ENCODE measurements at places on chromosomes 1 and 21.

DNA sequence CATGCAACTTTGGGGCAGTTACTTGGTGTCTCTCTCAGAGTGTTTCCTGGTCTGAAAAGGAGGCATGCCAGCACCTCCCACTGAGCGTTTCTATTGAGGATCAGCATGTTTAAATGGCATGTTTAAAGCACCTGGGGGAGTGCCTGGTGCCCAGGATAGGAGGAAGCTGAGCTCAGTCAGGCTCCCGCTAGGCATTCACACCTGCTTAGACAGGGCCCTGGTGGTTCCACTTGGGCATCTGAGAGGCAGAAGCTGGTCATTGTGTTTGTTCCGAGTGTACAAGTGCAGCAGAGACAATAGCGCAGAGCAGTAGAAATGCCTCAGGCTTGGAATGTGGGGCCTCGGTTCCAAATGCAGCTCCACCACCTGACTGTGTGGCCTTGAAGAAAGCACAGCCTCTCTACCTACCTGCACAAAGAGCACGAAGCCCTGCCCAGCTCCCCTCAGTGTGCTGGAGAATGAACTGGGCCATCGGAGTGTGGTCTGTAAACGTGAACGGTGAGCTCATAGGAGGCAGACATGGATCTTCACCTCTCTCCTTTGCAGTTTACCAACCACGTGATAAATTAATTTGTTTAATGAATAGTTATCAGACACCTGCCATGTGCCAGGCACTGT lies 20.3 kb upstream of the TMEM222 start:
- ATAC-seq = no peak

DNA sequence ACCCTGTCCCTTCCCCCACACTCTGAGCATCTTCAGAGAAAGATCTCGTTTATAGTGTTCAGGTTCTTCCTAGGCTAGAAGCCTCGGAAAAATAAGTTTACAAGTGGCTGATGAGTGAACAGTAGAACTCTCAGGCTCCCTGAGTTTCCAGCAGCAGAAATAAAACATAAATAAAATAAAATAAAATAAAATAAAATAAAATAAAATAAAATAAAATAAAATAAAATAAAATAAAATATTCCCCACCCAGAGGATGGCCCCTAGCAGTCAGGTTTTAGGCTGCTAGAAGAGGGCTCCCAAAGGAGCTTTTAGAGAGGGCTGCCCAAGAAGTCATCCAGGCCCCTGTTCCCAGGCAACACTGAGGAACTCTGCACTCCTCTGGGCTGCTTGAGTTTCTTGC lies 55.1 kb downstream of the KCNC4 start:
- no peak for ATAC-seq

DNA sequence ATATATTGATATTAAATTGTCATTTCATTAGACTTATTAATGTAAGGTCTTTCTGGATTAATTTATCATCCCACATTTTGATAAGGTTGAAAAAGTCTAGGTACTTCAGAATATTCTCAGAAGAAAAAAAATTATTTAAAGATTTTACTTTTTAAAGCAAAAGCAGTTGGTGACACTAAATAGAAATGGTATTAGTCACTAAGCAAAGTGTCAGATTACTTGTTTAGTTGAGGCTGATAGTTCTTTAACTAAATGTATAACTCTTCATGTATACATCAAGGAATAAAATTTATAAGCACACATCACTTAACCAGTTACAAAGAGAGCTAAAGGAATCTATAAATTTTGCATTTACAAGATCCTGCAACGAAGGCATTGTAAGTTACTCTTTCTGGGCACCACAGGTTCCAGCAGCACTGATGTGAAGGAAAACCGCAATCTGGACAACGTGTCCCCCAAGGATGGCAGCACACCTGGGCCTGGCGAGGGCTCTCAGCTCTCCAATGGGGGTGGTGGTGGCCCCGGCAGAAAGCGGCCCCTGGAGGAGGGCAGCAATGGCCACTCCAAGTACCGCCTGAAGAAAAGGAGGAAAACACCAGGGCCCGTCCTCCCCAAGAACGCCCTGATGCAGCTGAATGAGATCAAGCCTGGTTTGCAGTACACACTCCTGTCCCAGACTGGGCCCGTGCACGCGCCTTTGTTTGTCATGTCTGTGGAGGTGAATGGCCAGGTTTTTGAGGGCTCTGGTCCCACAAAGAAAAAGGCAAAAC lies 101.1 kb downstream of the ADARB1 start:
- ATAC-seq = no peak

- no peak for ATAC-seq
These were observed 148.6 kb downstream of the HUNK start for GRCh38 chr21:32021319-32021994.

- no peak for ATAC-seq
These were observed 193.8 kb downstream of the HS2ST1 start for GRCh38 chr1:87108228-87108627.

- no peak for ATAC-seq
These were observed 12.2 kb upstream of the SLC6A9 start for GRCh38 chr1:44043176-44044070.

- no peak for ATAC-seq
These were observed 69.9 kb upstream of the DR1 start for GRCh38 chr1:93275634-93276295.

DNA sequence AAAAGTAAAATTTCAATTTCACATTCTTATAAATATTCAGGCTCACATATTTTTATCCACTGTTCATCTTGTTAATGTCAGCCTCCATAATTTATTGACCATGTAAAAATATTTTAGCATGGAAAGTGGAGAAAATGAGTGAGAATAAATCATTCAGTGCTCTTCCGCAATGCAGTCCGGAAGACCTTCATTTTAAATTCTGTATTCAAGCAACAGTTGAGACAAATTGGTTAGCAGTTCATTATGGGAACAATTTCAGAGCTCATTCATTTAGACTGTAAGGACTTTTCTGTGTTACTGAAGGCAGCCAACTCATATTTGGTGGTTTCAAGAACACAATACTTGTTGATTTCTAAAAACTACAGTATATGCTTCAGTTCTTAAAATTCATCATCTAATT lies 97.8 kb downstream of the TYW3 start:
- ATAC-seq = no peak

DNA sequence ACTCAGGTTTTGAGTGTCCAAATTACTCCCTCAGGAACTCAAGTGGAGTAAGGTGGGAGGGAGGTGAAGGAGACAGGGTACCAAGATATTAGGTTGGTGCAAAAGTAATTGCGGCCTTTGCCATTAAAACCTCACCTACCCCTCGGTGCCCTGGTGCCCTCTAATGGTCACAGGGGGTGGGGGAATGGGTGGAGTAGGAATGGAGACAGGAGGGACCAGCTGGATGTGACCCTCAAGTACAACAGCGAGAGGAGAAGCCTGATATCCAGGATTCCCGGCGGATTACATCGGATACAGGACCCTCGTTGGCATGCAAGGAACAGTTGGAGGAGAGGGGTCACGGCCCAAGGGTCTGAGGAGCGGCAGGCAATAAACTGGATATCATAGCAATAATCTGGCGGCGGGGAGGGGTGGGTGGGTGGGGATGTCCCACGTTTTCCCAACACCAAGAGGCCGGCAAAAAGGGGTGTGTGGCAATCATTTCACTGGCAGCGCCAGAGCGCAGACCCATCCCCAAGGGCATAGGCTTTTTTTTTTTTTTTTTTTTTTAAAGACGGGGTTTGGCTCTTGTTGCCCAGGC lies 4.3 kb upstream of the ZBTB7B start:
- ATAC-seq = no peak

Measured in activated T-helper 17 cell treated with anti-CD3 and anti-CD28 coated beads, Interleukin-2, amount 50 U/mL, for 72 hours (primary cell).